ENCODE measurements at places on chromosomes 7 and 10.

GRCh38 chr7:129502708-129503685 lies 666 bp downstream of the SMKR1 start:
- DNase-seq, result peak; percentile 10

DNA sequence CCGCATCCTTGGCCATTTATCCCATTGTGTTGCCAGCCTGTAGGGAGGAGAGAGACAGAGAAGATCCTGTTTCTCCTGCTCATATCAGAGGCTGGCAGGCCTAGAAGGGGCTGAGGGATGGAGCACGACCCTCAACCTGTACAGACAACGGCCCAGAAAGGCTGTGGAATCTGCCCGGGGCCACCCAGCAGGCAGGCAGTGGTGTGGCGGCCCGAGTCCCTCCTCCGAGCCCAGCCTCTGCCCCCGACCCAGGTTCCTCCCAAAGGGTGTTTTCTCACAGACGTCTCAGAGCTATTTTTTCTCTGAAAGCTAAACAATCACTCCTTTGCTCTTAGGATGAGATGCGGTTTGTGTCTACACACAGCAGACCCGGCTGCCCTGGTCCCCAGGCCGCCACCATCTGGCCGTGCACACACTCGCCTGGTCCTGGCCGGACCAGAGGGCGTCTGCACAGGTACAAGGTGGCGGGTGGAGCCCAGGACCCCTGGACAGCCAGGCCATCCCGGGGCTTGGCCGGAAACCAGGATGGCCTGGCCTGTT lies 69.3 kb downstream of the FOXL3 start:
- DNase-seq, result no peak

DNA sequence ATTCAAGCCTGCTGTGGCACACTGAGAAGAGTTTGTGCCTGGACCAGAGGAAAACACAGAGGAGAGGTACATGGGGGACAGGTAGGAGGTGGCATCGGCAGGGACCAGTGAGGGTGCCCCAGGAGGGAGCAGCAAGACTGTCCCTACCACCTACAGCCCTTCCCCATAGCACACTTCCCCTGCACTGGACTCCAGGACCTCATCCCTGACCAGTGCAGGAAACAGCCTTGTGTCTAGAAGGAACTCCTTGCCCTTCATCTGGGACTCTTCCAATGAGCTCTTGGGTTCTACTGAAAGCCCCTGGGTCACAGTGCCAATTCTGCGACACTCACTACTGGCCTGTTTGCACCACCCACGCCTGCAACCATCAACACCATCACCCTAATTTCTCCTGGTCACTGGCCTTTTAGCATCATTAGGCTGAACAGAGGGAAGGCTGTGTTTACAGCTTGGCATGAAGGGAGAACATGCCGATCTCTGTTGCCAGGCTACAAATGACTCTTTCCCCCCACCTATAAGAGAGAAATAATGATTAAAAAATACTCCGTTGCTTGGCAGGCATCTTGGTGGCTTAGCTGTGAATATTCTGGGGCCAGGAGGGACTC lies 371.9 kb upstream of the ZMIZ1 start:
- DNase-seq, result no peak

DNA sequence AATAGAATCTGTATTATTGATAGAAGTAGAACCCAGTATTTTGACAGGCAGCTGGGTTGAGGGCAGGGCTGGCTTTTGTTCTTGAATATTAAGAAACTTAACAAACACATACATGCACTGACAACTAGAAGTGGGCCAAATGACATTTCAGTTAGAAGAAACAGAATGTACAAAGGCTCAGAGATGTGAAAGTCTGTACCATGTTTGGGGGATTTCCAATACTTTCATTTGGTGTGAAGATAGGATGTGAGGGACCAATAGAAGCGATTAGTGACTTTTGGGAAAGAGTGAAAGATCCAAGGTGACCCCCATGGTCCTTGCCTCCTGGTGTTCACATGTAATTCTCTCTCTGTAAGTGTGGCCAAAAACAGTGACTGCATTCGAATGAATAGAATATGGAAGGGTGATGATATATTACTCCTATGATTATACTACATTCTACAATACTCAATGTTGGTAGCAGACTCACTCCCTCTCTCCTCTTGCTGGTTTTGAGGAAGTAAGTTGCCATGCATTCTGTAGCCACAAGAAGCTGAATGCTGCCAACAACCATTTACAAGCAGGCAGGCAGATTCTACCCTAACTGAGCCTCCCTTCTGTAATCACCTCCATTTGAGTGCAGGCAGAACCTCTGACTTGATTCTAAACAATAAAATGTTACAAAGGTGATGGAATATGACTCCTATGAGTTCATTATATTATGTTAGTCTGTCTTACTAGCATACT lies 151.4 kb downstream of the TMEM168 start:
- no peak for DNase-seq

DNA sequence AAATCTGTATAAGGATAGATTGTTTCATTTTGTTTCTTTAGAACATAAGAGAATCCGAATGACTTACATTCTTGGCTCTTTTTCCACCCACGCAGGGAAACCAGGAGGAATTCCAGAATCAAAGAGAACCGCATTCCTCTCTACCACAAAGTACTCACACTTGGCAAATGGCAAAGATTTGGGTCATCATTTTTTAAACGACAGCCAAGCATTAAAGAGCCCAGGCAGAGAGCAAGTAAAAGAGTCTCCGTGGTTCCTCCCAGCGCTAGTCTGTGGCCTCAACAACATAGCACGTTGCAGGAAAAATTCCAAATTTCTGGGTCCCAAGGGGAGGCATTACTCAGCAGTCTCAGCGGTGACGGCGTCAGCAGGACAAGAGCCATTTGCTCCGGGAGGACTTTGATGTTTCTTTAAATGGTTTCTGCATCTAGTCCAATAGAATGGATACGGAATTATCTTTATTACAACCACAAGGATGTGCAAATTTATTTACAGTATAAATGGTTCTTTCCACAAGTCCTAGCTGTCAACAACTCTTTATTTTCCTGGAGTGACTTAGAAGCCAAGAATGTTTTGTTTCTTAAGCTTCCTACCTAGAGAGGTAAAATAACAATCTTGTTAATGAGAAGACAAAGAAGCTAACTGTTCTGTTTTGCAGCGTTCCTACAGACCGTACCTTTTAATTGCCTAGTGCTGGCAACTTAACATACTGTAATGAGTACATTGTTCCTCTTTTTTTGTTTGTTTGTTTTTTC lies 232.5 kb downstream of the SKIDA1 start:
- no peak for DNase-seq

DNA sequence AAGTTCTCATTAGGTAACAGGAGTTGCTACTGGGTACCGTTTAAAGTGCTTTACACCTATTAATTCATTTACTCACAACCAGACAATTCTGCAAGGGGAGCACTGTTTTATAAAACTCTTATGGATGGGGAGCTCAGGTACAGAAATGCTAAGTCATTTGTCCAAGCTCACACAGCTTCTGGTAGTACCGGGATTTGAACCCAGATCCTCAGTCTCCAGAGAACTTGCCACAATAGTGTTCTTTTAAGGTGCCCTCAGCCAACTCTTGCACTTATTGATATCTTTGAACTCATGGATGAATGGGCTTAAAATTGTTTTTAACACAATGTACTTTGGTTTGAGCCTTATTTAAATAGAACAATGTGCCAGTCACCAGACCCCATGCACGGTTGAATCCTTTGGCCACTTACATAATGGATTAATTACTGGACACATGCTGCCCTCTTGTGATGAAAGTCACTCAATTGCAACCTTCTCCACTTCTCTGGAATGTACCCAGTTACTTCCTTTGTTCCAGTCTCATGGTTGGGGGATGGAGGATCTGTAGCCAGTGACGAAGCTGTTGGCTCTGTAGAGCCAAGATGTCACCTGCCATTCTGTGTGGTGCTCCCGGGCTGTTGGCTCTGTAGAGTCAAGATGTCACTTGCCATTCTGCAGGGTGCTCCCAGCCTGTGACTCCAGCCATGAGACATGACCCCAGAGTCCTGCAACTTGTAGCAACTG lies 65.6 kb downstream of the NOD1 start:
- DNase-seq, result no peak

DNA sequence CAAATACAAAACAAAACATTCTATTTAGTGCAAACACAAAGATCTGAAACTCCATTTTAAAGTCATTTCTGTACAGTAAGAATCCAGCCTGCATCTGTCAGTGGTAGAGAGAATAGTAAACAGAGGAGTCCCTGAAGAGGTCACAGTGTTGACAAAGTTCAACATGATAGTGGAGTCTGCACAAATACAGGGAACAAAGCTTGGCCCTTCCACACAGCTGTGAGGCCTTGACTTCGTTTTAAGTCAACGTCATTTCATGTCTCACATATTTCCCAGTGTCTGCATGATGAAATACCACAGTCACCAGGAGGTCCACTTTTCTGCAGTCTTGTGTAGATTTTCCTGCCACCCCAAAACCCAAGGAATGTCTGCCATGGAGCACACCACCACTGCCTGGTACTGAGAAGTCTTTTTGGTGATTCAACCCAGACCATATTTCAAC lies 33.0 kb downstream of the CYP26A1 start:
- no peak for DNase-seq

DNA sequence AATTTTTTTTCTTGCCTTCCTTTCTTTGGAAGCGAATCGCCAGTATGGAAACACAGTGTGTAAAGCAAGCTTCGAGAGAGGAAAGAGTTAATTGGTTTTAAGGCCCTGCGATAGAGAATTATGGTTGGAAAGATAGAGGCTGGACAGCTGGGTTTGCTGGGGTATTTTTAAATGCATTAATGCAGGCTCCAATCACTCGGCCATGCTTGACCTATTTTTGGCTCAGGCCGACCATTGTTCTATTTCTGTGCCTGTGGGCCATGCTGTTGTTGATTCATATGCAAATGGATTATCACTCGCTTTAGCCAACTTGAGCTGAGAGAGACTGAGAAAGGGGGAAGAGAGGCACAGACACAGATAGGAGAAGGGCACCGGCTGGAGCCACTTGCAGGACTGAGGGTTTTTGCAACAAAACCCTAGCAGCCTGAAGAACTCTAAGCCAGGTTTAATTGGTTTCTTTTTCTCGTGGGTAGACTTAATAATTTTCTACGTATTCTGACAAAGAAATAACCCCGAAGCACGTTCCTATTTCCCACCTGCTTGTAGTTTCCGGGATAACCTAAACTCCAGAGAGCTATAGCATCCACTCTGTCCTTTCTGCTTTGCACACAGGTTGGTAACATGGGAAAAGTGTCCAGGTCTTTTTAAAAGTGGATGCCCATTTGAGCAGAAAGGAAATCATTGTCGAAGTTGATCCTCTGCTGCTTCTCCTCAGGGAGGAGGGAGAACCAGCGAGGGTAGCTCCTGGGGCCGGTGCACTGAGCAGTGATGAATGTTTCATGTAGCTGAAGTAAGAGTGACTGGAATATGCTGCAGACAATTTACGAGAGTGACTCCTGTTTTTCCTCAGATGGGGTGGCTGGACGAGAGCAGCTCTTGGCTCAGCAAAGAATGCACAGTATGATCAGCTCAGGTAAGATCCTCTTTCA lies at the start of gene HDAC9:
Gene HDAC9 (plus strand): TSS at position 338 of the 929 bp plus-strand sequence. CDS start 554 bp downstream, at position 892.
- no peak for DNase-seq

- DNase-seq, result no peak
Observed at GRCh38 chr7:115299397-115300037, 377.6 kb downstream of the MDFIC start.

- DNase-seq, result no peak
Observed at GRCh38 chr7:130926001-130926691, 192.1 kb upstream of the KLF14 start.

DNA sequence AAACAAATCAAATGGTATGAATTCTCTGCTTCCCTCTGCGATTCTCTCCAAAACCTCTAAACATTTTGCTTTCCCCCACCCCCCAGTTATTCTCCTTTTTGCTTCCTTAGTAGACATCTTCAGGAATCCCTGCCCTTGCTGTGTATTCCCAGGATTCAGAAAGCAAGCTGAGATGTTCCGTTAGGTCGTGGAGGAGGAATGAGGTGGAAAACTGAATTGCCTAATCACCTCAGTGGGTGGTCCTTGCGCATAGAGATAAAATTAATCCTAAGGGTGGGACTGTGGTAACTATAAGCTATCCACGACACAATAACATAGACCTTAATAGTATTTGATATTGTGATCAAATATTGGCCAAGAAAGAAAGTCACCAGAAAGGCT lies 49.1 kb upstream of the SEMA3C start:
- no peak for DNase-seq

- no peak for DNase-seq
Observed at GRCh38 chr10:63268149-63268797, 135.1 kb downstream of the NRBF2 start.

DNA sequence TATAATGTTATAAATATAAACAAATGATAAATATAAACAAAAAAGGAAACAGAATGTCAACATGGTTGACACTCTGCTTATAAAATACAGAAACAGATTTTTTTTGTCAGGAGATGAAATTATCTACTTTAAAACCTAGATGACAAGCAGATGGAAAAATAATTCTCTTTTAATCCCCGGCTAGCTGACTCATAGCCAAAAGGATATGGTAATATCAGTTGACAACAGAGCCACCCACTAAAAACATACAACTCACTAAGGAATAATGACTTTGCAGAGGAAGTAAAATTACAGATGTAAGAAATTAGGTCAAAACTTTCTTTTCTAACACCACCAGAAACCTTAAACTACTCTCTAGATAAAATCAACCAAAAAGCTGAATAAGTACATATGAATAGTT lies 131.1 kb upstream of the ABCB5 start:
- DNase-seq, result no peak

DNA sequence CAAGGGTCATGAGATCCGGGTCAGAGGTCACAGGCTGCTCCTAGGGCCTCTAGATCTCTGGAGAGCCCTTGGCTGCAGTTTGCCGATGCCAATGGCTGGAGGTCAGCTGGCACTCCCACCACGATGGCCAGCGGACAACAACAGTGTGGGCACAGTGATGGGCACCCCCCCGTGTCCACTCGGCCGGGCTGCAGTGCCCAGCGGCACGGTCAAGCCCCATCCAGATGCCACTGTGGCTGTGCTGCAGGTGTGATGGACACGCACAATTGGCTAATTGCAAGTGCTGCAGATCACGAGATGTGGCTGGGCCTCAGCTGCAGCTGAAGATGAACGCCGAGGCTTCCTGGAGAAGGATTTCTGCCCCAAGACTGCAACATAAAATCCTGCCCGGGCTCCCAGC lies 80.7 kb downstream of the PDGFA start:
- DNase-seq, result no peak

DNA sequence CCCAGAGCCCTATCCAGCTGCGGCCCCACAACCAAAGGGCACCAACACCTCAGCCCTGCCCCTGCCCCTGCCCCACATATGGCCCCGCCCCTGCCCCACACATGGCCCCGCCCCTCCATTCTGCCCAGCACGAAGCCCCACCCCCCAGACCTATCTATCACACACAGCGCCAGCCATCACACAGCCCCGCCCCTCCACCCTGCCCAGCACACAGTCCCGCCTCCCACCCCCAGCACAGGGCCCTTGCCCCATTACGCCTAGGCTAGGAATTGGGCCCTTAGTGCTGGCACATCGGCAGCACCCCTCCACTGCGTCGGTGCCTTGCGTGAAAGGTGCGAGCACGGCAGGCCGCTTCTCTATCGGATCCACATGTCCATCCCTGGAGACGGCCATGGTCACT lies 126.8 kb downstream of the MAD1L1 start:
- no peak for DNase-seq
